Stimulated activated CD8-positive, alpha-beta memory T cell treated with anti-CD3 and anti-CD28 coated beads, Interleukin-4, amount 100 ng/mL, for 4 hours (primary cell): ENCODE measurements at places on chromosomes 1 and 21.

- no peak for DNase-seq
Measured at GRCh38 chr1:55052221-55053142, 13.1 kb downstream of the PCSK9 start.

DNA sequence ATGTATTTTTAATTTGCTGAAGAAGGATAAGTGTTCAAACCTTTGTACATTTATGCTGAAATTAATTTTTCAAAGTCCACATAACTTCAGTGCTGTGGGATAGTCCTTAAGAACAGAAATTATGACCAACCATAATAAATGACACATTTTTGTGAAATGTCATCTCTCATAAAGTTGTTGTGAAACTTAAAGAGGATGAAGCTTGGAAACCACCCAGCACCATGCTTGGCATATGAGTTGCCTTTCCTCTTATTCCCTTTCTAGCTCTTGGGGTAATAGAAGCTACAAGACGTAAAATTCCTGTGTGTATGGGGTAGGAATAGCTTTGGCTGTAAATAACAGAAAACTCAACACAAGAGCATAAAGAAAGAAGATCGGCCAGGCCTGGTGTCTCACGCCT is 18.9 kb upstream of the USP24 start:
- DNase-seq: no peak

- no peak for DNase-seq
Measured at GRCh38 chr1:156828400-156829124, 11.9 kb upstream of the SH2D2A start.

- no peak for DNase-seq
Measured at GRCh38 chr1:51421964-51422363, 91.6 kb upstream of the TTC39A start.

DNA sequence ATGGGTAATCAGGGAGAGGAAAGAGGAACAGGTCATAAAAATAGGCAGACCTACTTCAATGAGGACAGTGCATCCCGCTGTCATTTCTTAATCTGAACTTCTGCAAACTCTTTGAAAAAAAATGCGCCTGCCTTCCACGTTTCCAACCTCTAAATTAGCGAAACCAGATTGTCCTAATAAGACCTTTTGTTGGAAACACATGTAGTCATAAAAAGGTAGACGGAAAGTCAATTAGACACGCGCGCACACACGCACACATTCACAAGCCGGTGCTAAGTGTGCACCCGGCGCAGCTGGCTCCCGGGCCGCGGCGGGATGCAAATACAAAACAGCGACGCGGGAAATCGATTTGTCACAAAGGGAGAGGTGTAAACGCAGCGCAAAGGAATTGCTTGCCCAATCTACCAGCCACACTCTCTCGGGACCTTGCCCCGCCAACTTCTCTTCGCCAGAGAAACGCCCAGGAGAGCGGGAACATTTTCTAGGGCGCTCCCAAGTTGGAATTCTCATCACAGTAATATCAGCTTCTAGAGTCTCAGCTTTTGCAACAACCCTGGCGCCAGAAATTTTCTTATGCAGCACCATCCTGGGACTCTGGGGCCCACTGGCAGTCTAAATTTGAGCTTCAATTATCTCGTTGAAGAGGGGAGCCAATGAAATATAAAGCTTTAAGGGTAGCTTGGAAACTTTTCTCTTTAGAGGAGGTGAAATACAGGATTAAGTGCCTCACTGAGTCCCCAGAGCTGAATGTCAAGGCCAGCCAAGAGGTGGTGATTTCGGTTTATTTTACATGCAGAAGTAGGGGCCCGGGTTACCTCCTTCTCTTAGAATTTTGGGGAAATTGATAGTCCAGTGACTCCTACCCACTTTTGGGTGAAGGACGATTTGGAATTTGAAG is 4.5 kb downstream of the PRRX1 start:
- no peak for DNase-seq

GRCh38 chr1:5430911-5431697 is 561.1 kb downstream of the NPHP4 start:
- DNase-seq: no peak
